ENCODE measurements at places on chromosomes 1 and 21.
A peak's percentile ranks its signal among the peaks of the same experiment; 100 is the strongest.

DNA sequence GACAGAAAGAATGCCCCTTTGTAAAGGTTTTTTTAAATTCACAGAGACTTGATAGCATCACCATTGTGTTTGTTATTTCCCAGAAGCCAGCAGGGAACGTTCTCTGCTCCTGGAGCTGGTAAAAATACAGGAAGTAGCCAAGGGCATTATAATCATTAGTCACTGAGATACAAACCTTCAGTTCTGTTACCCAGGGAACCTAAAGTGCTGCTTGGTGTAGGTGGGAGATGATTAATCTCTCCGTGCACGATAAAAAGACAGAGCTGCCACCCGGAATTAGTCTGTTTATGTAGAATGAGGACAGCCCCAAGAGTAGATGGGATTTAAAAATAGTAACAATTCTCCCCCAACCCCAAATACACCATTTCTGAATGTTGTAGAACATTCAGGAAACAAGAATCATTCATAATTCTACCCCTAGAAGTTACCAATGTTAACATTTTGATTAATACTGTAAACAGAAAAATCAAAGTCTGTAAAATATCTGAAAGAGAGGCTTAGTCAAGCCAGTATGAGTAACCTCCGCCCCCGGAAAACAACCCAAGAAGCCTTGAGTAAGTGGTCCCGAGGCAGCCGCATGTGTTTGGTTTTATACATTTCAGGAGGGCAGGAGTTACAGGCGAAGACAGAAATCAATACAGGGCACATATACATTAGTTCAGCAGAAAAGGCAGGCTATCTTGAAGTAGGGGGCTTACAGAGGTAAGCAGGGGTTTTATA, 45.3 kb upstream of the CTBS start:
- DNase-seq: no peak

GRCh38 chr1:202283991-202284390, 57.7 kb downstream of the UBE2T start:
- DNase-seq: no peak

DNA sequence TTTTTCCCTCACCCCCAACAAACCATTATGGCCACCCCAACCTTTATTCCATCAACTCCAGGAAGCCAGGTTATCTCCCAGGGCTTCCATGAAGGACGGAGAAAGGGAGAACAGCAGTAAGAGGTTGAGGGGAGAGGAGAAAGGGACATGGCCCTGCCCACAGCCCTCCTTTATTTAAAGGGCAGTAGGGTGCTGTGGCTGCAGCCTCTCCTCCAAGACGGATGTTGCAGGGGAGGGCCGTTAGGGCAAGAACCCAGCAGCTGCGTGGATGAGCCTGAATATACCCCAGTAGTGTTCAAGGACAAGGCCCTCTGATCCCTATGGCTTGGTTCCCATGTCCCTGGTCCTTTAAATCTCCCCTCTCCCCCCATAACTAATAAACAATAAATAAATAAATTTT, 5.9 kb downstream of the RXFP4 start:
- DNase-seq: no peak

DNA sequence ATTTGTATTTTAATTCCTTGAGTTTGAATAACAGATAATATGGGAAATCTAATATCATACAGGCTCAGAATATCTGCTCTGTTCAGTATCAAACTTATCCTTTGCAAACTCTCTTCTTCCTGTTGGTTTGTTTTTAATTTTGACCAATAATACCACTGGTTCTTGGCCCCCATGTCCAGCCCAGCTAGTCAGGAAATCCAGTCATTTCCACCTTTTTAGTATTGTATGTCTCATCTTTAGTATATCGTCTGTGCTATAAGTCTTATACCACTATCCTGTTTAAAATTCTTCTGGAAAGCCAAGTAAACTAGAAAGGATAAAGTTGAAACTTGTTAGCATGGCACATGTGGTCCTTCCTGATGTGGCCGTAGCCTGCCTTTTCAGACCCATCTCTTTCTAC, 10.7 kb downstream of the SCCPDH start:
- no peak for DNase-seq

GRCh38 chr1:153057375-153057774, at the start of gene SPRR2A:
TSS of gene SPRR2A (minus strand) at chr1:153057512. CDS start at chr1:153056735, 777 bp downstream.
- DNase-seq: no peak

DNA sequence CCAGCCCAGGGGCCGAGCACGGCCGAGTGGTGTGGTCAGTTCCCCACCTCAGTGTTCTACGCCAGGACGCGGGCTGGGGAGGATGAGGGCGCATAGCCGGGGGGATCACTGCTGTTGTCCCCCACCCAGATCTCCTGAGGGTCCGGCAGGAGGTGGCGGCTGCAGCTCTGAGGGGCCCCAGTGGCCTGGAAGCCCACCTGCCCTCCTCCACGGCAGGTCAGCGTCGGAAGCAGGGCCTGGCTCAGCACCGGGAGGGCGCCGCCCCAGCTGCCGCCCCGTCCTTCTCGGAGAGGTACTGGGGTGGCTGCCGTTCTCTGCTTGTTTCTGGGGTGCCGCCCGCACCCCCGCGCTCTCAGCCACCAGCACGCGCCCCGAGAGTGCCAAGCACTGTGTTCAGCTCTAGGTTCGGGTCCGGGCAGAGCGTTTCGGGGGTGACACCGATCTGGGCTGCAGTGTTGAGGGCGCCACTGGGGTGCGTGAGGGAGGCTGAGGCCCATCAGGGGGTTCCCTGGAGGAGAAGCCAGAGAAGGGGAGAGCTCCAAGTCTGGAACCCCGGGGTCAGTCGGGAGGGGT, 17.4 kb downstream of the SAMD11 start:
- DNase-seq: no peak

DNA sequence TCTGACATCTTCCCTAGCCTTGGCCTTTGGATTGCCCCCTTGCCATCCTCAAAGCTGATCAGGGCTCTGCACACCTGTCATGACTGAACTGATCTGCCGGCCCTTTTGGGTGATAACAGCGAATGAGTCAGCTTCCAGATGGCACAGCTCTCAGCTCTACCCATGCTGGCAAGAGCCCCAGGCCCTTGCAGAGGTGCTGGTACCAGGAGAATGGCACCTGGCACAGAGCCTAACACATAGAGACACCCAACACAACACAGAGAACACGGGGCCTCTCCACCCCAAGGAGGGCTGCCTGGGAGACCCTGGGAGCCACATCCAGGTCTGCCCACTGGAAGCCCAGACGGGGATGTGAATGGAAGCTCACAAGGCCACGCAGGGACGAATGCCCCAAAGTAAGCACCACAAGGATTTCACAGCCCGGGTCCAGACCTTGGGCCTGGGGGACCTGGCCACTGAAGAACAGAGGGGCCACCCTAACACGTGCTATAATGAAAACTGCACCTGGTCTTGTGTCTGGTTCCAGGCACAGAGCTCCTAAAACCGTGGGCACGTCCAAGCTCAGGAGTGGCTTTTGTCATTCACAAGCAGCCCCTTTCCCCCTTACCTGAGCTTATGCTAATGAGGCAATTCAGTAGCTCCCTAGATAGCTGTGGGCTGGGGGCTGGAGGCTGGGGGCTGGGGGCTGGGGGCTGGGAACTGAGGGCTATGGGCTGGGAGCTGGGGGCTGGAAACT, 160.5 kb downstream of the NPHP4 start:
- no peak for DNase-seq

- no peak for DNase-seq
Observed at GRCh38 chr1:91575909-91576519, 75.4 kb downstream of the CDC7 start.

DNA sequence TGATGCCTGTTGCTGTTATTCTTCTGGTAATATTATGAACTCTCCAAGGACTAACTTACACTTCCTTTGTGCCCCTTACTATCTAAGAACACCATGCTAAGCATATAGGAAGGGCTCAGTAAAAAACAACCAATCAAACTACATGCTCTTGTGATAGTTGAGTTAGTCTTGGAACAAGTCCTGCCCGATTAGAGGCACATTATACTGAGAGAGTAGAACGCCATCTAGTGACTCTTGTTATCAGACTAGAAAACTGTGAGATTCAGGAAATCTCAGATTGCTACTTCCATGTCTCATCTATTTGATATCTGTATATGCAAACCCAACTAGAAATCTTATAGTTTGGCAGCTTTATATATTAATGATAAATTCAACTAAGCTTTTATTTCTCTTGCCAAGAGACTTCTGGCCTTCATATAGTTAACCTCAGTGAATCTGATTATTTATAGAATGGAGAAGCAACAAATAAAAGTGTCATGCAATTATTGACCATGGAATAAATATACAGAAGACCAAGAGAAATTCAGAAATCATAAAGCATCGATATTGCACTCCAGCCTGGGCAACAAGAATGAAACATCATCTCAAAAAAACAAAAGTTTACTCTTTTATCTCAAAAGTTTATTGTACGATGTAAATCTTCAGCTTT, 7.8 kb upstream of the SRRM1 start:
- peak; percentile 67 for DNase-seq

GRCh38 chr21:33861125-33861524, 54.5 kb downstream of the ATP5PO start:
- no peak for DNase-seq

DNA sequence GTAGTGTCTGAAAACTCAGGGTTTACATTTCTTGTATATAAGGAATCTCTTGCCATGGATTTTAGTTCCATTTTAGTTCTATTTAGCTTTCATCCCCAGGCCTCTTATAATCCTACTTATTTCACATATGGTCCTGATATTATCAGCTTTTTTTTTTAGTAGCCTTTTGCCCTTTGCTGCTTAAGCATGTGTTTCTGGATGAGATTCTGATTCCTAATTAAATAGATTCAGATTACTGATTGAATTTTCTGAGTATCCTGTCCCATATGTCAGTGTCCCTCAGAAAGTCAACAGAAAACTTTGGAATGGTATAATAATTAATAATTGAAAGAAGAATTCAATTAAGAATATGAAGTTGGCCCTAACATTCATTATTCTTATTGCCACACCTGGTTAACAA, 134.7 kb upstream of the HOOK1 start:
- DNase-seq: no peak

DNA sequence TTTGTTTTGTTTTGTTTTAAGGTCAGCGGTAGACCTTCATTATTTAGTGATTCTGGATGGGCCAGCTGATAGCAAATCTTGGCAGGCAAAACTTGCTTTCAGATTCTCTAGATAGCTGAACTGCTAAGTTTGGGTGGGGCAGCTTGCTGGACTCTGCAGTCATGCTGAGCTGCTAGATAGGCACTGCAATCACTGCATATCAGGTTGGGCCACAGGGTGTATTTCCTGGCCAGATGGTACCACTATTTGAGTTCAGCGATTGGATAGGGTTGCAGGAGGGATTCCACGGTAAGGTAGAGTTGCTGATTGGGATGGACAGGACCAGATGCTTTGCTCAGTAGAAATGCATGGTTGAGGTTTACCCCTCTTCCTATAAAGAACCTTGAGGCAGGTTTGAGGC, 579.3 kb upstream of the ADGRL4 start:
- DNase-seq: no peak

DNA sequence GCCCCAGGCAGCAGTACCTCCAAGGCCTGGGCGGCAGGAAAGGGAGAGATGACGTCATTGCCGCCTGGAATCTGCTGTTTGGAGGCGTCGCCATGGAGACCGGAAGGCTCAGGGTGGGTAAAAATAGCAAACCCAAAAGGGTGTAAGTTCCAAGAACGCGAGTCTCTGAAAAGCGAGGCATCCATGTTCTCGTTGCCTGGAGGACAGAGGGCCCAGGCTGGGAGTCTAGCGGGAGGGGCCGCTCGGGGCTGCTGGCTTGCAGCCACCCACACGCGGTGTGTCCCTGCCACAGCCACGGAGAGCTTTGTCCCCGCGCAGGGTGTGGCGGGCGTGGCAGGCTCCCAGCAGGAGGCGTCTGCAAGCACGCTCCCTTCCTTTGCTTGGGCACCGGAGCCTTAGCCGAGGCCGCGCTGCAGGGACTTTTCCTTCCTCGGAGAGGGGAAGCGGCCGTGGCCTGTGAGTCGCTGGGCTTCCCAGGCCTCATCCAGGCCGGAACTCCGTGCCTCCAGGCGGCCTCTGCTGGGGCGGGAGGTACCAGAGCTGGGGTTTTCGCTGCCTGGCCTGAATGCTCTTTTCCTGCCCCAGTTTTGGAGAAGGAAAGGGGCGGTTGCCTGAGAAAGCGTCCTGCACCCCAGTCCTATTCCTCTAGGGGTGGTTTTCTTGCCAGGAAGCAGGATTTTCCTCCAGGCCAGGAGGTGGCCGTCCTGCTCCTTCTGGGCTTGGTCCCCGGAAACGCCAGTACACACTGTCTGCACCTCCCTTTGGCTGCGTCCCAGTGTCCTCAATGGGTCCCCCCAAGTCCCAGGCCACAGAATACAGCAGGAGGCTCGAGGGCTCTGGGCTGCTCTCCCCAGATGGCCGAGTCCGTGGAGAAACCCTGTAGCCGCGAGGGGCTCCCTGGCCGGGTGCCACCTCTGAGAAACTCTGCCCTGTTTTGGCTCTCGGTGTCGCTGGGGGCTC, 15.3 kb upstream of the SKI start:
- no peak for DNase-seq

DNA sequence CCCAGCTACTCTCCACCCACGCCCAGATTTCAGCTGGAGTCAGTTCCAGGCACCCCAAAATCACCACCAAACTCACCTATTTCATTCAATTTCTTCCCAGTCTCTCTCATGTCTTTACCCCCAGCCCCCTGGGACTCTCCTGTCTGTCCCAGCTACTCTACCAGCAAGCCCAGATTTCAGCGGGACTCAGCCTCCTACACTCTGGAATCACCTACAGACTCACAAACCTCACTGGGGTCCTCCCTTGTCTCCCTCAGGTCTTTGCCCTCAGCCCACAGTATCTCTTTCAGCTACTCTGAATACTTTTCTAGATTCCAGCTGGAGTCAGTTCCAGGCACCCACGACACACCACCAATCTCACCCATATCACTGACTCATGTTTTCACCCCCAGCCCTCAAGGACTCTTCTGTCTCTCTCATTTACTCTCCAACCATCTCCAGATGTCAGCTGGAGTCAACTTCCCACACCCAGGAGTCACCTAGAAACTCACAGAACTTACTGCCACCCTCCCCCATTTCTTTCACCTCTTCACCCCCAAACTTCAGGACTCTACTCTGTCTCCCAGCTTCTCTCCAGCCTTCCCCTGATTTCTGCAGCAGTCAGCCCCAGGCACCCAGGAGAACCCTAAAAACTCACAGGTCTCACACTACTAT, 1529.3 kb upstream of the TPTE start:
- no peak for DNase-seq

- DNase-seq: no peak
Observed at GRCh38 chr21:35503671-35504070, 454.6 kb upstream of the RUNX1 start.
